ENCODE measurements at places on chromosomes 1 and 21. TPM values are rescaled to one million over a fixed set of nuclear protein-coding genes. Genes with fewer than 3 reads are reported as not detected.

OR6N1 gene
- total RNA-seq, result not detected

DNA sequence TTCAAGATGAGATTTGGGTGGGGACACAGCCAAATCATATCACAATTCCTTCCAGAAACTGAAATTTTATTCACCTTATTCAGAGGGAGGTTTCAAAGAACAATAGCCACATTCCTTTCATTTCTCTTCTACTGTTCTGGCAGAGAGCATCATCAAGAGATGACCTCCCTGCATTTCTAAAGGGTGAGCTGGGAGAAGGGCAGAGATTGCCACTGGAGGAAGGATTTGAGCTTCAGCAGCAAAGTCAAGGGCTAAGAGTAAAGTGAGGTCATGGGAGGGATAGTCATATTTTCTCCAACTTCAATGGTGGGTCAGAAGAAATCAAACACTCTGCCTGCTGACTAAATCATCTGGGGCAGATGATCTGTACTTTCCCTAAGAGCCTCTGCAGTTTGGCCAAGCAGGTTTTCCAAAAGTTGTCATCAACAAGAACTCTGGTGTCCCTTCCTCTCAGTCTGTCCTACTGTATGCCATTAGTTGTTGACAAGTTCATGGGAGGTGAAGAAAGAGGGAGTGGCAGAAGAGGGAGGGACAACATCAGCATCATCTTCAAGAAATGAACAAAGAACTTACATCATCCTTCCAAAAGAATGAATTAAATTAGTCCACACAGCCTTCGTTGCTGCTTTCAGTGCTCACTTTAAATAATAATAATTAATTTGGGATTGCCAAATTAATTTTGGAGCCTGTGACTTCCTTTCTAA, 298.3 kb downstream of the ASTN1 start:
- H3K27me3 ChIP-seq, result peaks cover 4% of the 10 kb centered on the region
- H3K36me3 ChIP-seq, result no peaks in the 10 kb centered on the region
- no peak overlapping the region for H3K27ac ChIP-seq
- H3K4me3 ChIP-seq, result no peak overlapping the region
- no peaks in the 10 kb centered on the region for H3K4me1 ChIP-seq

GRCh38 chr1:151146412-151147131, at the start of gene SEMA6C:
TSS of gene SEMA6C (minus strand) at chr1:151146631. CDS start at chr1:151142621, 4,010 bp downstream.
- DNase-seq, result peak; percentile 78
- peak within 1 kb of the TSS; percentile 91 for H3K4me3 ChIP-seq

DNA sequence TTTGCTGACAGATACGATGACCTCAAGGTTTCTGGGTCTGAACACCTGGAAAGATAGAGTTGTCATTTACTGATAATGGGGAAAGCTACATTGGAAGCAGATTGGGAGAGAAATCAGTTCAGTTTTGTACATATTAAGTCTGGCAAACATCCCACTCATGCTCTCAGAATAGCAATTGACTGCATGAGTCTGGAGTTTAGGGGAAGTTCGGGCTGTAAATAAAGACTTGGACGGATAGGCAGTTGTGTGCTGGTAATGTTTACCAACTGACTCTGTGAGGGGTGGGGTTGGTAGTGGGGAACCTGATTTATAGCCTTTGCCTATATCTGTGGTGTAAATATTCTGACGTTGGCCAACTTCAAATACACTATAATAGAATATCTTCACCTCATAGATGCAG, 4.0 kb downstream of the H6PD start:
- H3K4me3 ChIP-seq, result no peak overlapping the region
- no peaks in the 10 kb centered on the region for H3K27me3 ChIP-seq
- H3K4me1 ChIP-seq, result peaks cover 17% of the 10 kb centered on the region

GRCh38 chr21:18026359-18026758, 207.2 kb upstream of the C21orf91 start:
- DNase-seq, result no peak
- H3K4me3 ChIP-seq, result no peak overlapping the region
- H3K27ac ChIP-seq, result no peak overlapping the region
- H3K27me3 ChIP-seq, result no peaks in the 10 kb centered on the region

DNA sequence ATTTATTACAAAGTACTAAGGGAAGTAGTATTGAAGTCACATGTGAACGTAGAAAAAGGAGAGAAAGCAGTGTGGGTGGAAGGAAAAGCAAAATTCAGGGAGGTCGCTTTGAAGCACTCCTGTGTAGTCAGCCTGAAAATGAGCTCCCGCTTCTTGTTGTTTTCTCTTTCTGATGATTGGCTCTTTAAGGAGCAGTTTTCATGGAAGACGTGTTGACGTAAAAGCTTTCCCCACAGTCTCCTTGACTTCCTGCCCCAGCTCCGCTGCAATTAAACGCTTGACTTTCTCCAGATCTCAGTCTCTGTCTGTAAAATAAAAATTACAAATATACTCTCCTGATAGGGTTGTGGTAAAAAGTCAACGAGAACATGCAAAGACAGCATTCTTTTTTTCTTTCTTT, 661.5 kb upstream of the ZP4 start:
- H3K4me3 ChIP-seq, result no peak overlapping the region
- no peaks in the 10 kb centered on the region for H3K36me3 ChIP-seq
- H3K27ac ChIP-seq, result peak overlapping the region; percentile 12
- H3K4me1 ChIP-seq, result no peaks in the 10 kb centered on the region

GRCh38 chr1:214006845-214007244, 19.1 kb downstream of the PROX1 start:
- H3K36me3 ChIP-seq, result peaks cover 17% of the 10 kb centered on the region
- H3K27ac ChIP-seq, result peak overlapping the region; percentile 88
- DNase-seq, result no peak
- no peaks in the 10 kb centered on the region for H3K27me3 ChIP-seq
- no peak overlapping the region for H3K4me3 ChIP-seq

GRCh38 chr1:37657620-37658412, 23.1 kb upstream of the RSPO1 start:
- no peak for DNase-seq
- H3K4me3 ChIP-seq, result no peak overlapping the region
- no peak overlapping the region for H3K27ac ChIP-seq
- H3K4me1 ChIP-seq, result no peaks in the 10 kb centered on the region

DNA sequence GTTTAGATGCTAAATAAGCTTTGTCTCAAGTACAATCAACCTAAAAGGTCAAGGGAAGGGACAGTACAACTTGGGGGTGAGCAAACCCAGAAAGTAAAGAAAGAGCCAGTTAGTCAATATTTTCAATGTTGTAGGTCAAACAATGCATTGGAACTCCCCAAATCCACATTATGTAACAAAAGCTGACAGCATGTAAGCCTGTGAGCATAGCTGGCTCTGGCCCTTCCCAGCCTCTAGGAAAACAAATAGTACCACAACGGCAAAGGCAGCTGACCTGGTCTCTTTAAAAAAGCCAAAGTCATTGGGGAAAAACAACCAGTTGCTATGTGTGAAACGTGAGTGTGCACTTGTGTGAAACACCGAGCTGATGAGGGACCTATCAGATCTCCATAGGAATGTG, 3.4 kb downstream of the CBR1 start:
- H3K27me3 ChIP-seq, result no peaks in the 10 kb centered on the region
- no peak overlapping the region for H3K27ac ChIP-seq
- peaks cover 4% of the 10 kb centered on the region for H3K36me3 ChIP-seq
- no peak overlapping the region for H3K4me3 ChIP-seq

DNA sequence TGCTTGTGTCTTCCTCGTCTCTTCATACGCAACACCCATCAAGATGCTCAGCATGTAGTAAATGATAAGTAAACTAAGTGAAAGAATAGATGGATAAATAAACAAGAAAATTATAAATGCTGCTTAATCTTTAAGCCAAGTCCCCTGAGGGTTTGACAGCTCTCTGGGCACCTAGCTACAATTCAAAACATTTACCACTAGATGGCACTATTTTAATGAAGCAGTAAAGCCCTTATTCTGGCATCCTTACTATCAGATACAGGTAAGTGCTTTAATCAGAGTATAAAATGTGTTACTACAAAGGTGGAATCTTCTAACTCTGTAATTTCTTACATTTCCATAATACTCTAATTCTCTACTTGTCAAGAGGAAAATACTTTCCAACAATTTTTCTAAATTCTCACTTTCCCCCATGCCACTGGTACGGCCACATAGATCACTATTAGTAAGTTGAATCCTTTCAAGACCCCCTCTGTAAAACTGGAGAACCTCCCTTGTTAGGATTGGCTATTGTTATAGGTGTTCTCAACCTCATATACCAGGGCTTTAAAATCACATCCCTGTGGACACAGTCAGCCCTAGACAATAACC, 137.8 kb downstream of the BARHL2 start:
- no peaks in the 10 kb centered on the region for H3K4me1 ChIP-seq
- DNase-seq, result no peak
- H3K27me3 ChIP-seq, result peaks cover 10% of the 10 kb centered on the region
- no peaks in the 10 kb centered on the region for H3K36me3 ChIP-seq
- no peak overlapping the region for H3K27ac ChIP-seq

ZBTB8A gene
- 8.9 TPM for total RNA-seq

All from progenitor cell of endocrine pancreas (in vitro differentiated cells).